ENCODE measurements at places on chromosomes 11 and 22.

DNA sequence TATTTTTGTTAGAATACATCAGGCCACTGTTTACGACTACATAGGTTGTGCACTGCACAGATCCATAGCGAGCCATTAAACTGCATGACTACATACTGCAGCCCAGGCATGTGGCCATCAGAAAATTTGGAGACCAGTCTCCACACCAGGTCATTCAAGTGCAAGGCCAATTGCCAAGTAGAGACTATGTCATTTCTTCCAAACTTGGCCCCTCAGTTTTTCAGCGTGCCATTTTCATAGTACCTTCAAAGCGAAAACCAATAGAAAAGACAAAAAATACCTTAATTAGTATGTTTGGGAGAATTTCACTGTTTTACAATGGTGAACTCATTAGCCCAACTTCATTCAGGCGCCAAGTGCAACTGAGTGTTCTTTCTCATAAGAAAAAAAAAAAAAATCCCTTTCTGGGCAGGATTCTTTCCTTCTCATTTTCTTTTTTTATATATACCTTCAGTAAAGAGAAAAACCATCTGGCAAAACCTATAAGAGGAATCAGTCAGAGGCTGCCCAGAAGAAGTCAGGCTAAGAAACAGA lies 30.4 kb downstream of the PAMR1 start:
- no peak for DNase-seq

DNA sequence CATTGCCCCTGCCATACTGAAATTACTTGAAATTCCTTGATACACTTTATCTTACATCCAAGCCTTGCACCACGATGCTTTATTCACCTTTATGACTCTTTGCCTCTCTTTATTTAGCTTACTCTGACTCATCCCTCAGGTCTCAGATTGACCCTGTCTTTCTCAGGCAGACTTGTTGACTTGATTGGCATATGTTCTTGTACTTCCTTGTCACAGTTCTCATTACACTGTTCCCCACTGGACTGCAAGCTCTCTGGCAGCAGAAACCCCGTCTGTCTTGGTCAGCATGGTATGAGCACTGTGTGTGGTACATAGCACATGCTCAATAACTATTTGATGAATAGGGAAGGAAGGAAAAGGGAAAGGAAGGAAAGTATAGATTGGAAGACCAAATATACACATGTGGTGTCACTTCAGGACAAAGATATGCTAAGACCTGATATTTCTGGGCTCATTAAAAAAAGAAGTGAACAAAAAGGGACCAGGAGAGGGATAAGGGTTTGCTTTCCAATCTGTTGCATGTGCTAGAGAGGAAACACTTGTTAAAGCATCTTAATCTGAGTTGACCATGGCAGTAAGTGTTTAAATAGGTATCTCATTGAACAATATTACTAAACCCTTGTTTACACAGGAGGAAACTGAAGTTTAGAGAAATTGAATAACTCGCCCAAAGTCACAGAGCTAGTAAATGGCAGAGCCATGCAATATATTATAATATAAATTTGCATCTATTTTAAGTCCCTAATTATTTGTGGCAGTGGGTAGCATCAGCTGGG lies 7.2 kb downstream of the LYVE1 start:
- DNase-seq: no peak

GRCh38 chr11:61966734-61967115 lies 709 bp downstream of the FTH1 start:
- DNase-seq: no peak

DNA sequence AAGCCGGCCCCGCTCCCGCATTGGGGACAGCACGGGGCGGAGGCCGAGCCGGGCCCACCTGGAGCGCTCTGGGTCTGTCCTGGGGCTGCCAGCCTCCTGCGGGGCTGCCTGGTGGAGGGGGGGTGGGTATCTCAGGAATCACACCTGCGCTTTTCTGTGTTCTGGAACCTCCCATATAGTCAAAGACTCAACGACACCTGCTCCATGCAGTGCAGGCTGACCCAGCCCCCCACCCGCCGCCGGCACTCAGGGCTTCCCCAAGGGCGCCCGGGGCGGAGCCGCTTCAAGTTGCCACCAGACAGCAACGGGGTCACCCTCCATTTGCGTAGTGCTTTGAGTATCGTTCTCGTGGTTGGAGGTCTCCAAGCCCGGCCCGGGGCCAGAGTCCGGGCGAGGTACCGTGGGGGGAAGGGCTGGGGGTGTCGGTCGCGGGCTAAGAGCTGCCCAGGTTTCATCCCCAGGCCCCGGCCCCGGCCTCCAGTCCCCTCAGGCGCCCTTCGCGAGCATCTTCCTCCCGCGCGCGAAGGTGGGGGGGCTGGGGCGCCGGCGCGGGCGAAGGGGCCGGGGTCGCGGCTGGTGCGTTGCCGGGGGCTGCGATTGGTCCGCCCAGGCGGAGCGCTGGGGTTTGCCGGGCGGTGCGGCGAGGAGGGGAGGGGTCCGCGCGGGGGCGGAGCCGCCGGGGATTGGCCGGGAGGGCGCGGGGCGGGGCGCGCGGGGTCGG lies 6.6 kb downstream of the TSPAN4 start:
- no peak for DNase-seq

- DNase-seq: no peak
Measured at GRCh38 chr11:126914166-126914565, 86.4 kb downstream of the KIRREL3 start.

GRCh38 chr11:114097832-114098231 lies 38.3 kb downstream of the ZBTB16 start:
- DNase-seq: no peak

DNA sequence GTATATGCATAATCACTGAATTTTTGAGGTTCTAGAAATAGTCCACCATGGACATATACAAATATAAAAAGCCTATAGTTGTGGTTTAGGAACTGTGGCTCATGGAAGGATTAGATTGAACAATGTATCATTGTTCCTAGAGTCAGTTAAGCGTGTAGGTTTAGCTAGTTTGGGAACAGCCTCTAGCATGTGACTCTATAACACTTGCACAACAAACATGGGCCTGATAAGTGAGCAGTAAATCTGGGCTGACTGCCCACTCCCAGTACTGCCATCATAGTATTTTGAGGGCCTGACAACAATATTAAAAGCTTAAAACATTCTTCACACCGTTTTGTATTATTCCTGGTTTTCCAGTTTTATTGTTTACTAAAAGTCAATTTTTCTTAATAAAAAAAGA lies 47.0 kb downstream of the YAP1 start:
- DNase-seq: no peak

GRCh38 chr11:61603667-61604066 lies 22.8 kb upstream of the SYT7 start:
- no peak for DNase-seq

DNA sequence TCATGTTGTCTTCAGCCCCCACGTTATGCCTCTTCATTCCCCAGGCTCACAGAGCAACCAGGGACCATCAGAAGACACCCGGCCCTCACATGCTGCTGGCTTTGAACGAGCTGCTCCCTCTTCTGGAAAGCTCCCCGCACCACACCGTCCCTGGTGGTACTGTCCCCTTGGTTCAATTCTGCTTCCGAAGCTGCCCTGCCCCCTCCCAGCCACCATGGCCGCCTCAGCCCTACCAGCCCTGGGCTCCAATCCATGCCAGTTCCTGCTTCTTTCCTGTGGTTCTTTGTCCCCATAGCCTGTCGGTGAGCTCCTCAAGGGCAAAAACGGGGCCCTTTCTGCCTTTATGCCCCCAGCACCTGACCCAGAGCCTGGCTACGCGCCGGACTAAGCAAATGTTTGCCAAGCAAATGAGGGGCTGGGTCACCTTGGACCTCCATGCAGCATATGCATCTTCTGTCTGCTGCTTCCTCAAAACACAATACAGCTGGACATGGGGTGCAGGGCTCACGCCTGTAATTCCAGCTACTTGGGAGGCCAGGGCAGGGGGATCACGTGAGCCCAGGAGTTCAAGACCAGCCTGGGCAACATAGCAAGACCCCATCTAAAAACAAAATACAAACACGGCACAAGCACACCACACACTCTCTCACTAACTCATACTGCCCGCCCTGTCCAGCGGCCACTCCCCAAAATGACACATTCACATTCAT lies 21.3 kb downstream of the TNKS1BP1 start:
- DNase-seq: no peak

GRCh38 chr22:50201191-50202129 lies 649 bp downstream of the SELENOO start:
- no peak for DNase-seq

- no peak for DNase-seq
Measured at GRCh38 chr11:117513666-117514065, 186.0 kb downstream of the CEP164 start.

DNA sequence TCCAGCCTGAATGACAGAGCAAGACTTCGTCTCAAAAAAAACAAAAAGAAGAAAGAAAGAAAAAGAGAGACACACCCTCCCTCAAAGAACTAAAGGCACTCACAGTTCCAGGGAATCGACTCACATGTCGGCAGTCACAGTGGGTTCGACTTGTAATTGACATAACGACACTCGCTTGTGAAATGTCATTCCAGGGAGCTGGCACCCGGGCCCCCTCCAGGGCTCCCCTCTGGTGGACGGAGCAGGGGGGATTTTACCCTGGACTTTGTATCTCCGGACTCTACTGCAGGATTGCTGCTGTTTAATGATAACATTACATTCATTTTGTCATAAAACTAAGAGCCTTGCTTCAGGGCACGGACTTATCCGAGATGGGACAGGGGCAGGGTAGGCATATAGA lies 18.2 kb downstream of the NFAM1 start:
- no peak for DNase-seq

DNA sequence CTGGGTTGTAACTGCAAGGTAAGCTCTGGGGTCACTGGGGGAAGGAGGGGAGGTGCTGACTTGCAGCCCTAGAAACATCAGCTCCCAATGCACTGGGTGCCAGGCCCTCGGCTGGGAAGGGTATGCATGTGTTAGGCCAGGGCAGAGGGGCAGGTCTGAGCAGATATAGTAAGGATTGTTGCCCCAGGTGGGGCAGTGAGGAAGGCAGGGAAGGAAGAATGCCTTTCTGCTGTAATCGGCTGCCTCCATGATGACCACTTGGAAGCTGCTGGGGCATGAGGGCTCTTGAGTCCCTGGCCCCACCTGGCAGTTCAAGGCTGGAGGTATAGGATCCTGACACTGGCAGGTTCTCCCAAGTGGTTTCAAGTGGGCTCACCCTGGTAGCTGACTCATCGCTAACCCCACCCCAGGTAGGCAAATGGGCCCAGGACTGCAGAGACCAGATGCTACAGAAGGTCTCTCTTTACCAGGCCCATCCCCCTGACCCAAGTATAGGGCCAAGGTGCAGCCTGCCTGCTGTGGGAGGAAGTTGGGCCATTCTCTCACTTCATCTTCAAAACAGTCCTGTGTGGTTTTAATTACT lies 56.7 kb downstream of the TIMP3 start:
- DNase-seq: no peak

- no peak for DNase-seq
Measured at GRCh38 chr11:35116762-35117640, 22.0 kb upstream of the CD44 start.

DNA sequence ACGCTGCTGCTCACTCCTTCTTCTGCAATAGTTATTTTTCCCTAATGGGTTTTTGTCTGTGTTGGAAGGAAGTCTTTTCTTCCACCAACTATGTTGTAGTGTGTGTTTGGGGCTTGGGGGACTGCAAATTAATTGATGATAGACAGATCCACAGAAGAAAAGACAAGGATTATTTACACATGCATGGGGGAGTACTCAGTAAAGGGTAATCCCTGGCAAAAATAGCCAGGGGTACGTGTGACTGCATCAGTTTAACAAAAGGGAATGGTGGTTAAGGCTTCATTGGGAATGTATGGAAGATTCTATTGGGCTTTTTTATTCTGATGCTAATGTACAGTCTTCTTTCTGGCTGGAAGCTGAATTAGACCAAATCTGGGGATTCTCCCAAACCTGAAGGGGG lies 20.2 kb upstream of the FEZ1 start:
- DNase-seq: no peak

GRCh38 chr11:88489030-88489429 lies 151.5 kb upstream of the CTSC start:
- no peak for DNase-seq

DNA sequence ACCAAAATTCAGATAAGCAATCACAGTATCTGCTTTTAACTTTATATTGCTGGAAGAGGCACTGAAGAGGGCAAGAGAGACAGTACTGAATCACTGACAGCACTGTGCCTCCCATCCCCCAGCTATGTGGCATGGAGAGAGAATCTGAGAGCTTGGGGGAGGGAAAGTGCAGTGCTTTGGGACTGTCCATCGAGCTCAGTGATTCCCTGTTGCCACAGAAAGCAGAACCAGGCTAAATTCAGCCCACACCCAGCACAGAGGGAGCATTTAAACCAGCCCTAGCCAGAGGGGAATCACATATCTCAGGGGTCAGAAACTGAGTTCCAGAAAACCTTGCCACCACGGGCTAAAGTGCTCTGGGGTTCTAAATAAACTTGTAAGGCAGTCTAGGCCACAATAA lies 44.3 kb downstream of the KCNQ1 start:
- DNase-seq: no peak

- no peak for DNase-seq
Measured at GRCh38 chr11:296171-297050, 2.9 kb downstream of the IFITM5 start.
